ENCODE measurements at places on chromosomes 2 and 18.

- no peak for DNase-seq
Observed at GRCh38 chr2:20620271-20620681, 30.6 kb downstream of the HS1BP3 start.

GRCh38 chr2:82667491-82667890 is 1791.6 kb downstream of the SUCLG1 start:
- no peak for DNase-seq

DNA sequence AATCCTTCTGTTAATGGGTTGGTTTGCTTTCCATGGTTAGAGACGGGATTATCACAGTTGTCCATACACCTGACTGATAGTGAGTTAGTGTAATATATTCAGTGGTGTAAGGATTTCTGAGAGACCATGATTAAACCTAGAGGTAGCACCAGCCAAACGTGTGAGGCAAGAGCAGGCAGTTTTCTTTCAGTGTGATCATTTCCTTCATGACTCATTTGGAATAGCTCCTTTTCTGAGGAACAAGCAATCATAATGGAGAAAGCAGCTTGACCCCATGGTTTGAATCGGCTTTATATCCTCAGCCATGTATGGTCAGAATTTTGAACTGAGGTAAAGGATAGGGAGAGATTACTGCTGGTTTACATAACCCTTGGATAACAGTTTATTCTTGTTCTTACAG is 2.9 kb downstream of the MXD1 start:
- no peak for DNase-seq

DNA sequence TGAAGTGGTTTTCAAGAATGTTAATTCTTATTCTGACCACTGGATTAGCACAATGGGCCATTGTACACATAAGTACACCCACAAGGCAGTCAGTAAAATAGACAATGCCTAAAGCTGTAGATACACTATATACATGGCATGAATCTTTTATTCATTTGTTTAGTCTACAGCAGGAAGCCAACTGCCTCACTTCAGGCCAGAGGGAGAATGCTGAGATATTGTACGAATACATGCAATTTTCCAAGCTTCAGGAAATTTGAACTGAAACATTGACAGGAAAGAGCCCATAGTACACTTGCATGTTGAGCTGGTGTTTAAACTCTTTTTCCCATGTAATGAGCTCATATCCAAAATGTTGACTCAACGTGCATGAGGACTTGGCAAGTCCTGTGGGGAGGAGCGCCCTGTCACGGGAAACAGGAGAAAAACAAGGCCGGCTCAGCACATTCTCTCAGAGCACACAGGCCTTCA is 111.6 kb upstream of the CYP1B1 start:
- DNase-seq, result no peak

DNA sequence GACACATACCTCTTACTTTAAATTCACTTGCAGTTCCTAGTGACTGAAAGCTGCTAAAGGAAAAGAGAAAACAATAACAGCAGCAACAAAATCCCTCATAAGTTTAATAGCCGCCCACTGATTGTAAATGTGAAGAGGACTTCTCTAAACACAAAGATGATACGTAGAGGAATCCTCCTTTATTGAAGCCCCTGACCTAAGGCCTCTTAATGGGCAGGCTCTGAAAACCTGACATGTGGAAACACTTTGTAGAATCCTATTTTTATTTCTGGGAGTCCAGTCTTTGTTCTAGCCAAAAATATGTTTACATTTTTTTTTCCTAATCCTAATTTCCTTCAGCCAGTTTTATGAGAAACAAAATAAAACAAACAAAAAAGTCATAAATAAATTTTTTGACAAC is 1277.7 kb upstream of the CELF4 start:
- DNase-seq, result no peak

- no peak for DNase-seq
Observed at GRCh38 chr18:35118641-35119040, 77.4 kb downstream of the MAPRE2 start.

DNA sequence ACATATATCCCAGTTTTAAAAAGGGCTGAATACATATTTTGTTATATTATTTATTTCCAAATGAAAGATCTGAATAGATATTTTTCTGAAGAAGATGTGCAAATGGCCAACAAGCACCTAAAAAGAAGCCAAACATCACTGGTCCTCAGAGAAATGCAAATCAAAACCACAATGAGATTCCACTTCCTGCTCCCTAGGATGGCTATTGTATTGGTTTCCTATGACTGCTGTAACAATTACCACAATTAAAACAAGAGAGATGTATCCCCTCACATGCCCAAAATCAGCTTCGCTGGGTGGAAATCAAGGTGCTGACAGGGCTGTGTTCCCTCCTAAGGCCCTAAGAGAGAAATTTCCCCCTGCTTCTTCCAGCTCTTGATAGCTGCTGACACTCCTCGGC is 23.2 kb downstream of the ABCB11 start:
- DNase-seq, result no peak

DNA sequence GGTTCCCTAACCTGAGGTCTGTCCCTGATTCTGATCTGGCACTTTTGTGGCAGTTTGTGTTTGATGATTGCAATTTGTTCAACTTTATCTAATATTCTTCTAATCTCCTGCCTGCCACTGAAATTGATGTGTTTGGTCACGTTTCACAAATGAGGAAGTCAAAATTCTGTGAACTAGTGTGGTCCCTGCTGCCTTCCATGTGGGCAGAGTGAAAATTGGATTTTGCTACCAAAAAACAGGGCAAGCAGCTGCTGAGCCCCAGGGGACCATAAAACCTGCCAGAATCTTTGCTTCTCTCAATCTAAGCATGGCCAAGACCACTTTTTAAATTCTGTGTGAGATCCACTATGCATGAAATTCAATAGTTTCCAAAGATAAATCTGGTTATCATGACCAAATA is 195.5 kb upstream of the CYRIA start:
- no peak for DNase-seq

GRCh38 chr2:85999061-85999831 is 106.4 kb downstream of the POLR1A start:
- DNase-seq, result peak; percentile 19

DNA sequence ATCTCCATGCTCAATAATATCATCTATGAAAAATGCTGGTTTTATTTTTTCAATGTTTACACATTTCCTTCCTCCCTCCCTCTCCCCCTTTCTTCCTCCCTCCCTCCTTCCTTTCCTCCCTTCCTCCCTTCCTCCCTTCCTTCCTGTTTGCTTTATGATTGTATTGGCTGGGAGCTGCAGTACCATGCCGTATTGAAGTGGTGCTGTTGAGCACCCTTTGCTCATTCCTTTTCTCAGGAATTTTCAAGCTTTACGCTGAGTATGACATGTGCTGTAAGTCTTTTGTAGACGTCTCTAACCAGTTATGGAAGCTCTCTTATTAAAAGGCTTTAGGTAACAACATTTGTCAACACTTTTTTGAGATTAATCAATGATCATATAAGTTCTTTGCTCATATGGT is 100.4 kb downstream of the SNTG2 start:
- no peak for DNase-seq

DNA sequence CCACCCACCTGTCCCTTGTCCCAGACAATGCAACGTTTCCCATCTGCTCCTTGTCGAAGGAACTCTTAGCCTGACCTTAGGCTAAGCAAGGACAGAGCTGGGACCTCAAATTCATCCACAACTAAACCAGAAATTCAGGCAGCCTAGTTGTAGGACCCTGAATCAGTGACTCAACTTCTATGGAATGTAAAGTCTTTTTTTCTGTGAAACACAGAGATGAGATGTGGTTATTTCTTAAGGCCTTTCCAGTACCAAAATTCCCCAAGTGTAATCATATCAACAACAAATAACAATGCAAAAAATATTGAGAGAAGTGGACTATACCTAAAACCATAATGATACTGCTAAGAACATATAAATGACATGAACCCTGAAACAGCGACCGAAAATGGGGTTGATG is 46.7 kb downstream of the EN1 start:
- no peak for DNase-seq

DNA sequence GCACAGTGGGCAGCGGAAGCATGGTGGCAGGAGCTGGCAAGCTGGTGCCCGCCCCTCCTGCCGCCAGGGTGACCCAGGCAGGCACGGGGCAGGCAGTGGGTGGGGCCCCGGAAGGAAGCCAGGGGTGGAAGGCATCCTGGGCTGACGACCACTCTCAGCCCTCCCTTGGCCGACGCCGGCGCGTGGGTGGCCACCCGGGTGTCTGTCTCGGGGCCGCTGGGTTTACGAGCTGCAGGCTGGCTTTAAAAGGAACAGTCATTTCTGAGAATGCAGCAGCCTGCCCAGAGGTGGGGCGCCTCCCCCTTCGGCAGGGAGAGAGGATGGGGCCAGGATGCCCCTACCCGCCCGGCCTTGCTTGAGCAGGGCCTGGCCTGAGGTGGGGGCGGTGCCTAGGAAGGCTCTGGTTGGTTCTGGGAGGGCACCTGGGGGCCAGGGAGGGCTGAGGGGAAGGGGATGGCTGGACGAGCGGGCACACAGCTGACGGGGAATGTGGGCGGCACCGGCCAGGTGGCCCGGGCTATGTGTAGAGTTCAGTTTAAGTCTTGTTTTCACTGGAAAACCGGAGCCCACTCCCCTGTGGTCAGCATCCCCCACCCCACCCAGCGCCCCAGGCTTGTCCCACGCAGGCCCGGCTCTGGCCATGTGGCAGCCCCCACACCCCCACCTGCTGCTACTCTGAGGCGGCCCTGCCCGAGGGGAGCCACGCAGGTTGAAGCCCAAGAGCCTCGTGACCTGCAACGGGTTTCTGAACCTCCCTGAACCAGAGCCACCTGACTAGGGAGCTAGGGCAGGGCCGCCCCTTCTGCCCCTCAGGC is 6.3 kb downstream of the BOK start:
- no peak for DNase-seq

GRCh38 chr2:119721462-119721861 is 38.3 kb upstream of the PTPN4 start:
- DNase-seq, result no peak

- DNase-seq, result no peak
Observed at GRCh38 chr2:215215637-215216036, 77.2 kb upstream of the ABCA12 start.

Data from stimulated activated CD8-positive, alpha-beta memory T cell treated with anti-CD3 and anti-CD28 coated beads, Interleukin-2, amount 100 ng/mL, for 48 hours (primary cell).